Activated naive CD4-positive, alpha-beta T cell treated with anti-CD3 and anti-CD28 coated beads, Interleukin-2, amount 50 U/mL, for 16 hours (primary cell): ENCODE measurements at places on chromosomes 11 and 22.

GRCh38 chr11:9184516-9184915 is 80.6 kb downstream of the DENND5A start:
- no peak for DNase-seq

- DNase-seq: no peak
Measured at GRCh38 chr11:61746442-61747191, 5.8 kb upstream of the MYRF start.

GRCh38 chr11:100833276-100833675 is 146.2 kb downstream of the ARHGAP42 start:
- no peak for DNase-seq

DNA sequence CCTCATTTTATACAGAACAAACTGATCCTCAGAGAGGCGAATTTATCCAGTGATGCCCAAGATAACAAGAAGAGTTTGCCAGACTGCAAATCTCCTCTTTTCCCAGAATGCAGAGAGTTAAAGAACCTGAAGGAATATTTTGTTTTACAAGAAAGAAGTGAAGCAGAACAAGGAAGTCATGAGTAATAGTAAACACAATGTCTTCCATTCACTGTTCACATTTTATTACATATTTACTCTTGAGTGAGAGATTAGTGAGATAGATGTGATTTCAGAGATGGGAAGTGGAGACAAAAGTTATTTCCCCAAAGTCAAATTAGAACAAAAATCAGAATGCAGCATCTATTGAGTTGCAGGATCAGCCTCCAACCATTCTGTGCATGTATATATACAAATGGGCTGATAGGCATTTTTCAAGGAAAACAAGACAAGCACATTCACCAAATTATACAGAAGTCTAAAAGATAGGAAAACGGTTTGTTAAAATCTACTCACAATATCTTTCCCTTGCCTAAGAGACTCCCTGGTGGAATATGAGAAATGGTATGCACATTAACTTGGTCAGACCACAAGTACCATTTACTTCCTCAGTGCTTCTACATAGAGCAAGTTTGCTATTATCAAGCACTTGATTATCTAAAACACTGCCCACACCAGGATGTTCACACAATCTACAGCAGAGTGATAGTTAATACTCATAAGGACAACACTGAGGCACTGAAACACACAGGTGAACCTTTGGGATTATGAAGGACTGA is 12.0 kb downstream of the GUCY1A2 start:
- no peak for DNase-seq

GRCh38 chr11:80155412-80156017 is 714.7 kb upstream of the TENM4 start:
- DNase-seq: no peak

GRCh38 chr11:10540546-10540914 is 457 bp downstream of the RNF141 start:
- no peak for DNase-seq
